ENCODE measurements at places on chromosomes 1 and 21.

DNA sequence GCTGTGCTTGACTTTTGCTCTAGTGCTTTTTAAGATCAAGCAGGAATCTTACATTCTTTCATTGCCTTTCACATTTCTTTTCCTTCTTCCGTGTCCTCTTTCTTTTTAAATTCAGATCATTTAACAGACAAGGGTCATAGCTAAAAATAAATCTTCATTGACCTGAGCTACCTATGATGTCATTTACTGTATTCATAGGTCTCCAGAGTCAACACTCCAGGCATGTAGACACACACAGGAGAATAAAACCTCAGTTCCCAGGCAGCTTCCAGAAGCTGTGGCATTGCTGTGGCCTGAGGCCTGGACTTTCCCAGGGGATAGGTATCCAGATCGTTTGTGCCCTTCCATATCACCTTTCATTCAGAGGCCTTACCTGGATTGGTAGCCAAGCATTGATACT is 38.5 kb upstream of the ENAH start:
- DNase-seq, result no peak

GRCh38 chr1:101135526-101135925 is 101.3 kb upstream of the S1PR1 start:
- no peak for DNase-seq

- no peak for DNase-seq
Observed at GRCh38 chr1:14255711-14256110, 342.8 kb upstream of the KAZN start.

DNA sequence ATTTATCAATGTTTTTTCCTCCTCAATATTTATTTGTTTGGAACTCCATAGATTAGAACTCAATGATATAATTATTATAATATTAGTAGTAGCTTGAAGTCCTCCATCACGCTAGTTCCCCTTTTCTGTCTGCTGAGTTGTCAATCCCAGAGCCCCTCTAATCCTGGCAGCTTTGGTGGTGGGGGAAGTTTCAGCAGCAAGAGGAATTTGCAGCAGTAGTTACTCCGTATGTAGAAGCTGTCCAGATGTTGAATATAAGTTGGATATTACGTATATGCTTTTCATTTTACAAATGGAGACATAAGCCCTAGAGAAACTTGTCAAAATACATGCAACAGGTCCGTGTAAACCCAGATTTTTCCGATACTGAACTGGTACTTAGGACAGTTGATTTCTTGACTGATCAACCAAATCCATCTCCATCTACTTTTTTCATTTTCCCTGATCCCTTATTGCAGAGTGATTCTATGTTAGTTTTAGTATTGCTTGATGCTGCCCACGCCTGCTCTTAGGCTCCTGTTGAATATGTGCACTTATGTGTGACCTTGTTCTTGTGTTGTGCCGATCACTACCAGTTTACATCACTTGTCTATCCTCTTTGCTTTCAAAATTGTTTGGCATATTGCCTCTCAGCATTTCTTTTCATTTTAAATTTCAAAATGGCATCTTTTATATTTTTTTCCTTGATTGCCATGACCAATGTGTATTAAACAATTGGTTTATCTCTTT is 28.1 kb downstream of the SMAP2 start:
- no peak for DNase-seq

DNA sequence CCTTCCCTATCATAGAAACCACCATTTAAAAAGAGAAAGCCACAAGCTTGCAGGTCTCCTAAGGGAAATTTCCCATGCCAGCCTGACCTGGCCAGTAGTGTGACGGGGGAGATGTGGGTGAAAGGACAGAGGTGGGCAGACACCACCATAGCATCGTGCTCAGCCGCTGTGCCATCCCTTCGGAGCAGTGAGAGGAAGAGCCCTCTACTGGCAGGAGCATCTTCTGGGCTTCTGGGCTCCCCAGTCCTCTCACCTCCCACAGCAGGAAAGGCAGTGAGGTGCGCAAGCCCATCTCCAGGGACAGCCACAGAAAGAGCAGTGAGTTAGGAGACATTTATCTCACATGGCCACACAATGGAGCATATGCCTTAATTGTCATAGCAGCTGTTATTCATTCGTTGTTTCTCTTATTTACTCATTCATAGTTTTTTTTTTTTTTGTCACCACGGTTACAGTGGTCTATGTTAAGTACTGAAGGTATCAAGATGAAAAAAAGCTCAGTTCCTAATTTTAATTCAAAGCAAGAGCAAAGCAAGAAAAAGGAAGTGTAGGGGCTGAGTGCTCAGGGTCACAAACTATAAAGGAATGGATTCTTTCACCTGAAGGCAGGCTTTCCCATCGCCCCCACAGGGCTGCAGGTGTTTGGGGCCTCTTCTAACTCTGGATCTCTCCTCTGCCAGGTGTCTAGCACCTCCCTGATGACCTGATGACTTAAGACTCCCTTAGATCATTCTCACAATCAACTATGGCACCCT is 48.8 kb upstream of the CAMK1G start:
- no peak for DNase-seq

GRCh38 chr1:101183388-101183699 is 53.5 kb upstream of the S1PR1 start:
- no peak for DNase-seq

DNA sequence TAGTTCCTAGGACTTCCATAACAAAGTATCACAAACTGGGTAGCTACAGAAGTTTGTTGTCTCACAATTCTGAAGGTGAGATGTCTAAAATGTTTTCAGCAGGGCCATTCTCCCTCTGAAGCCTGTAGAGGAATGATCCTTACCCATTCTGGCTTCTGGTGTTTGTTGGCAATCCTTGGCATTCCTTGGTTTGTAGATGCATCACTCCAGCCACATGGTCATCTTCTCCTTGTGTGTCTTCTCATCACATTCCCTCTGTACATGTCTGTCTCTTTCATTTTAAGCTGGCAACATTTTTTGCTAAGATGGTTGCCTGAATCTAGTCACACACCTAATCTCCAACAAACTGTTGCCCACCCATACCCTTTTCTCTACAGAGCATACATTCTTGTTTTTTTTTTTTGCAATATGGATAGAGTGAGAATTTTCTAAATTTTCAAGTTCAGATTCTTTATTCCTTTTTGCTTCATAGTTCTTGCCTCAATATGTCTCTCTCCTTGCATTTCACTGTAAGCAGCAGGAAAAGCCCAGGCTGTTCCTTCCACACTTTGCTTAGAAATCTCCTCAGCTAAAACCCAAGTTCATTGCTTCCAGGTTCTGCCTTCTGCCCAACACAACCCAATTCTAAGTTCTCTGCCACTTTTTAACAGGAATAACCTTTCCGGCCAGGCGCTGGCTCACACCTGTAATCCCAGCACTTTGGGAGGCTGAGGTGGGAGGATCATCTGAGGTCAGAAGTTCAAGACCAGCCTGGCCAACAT is 18.3 kb downstream of the ZBED6 start:
- DNase-seq, result no peak

GRCh38 chr1:74357150-74357549 is 122.0 kb downstream of the TNNI3K start:
- no peak for DNase-seq

DNA sequence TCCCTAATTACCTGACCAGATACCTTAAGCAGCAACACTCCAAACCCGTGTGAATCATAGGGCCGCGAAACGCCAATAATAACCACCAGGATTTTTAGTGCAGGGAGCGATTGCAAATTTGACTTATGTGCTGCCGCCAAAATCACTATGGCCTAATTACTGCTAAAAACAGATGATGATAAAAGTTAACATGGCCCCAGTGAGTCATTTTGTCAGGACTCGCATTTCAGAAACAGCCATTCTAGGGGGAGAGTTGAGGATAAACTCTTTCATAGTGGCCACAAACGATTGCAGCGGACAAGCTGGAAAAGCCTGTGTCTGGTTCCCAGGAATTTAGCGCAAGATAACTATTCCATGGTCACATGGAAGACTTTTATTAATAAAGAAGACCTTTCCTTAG is 103.4 kb downstream of the HLX start:
- DNase-seq, result no peak

DNA sequence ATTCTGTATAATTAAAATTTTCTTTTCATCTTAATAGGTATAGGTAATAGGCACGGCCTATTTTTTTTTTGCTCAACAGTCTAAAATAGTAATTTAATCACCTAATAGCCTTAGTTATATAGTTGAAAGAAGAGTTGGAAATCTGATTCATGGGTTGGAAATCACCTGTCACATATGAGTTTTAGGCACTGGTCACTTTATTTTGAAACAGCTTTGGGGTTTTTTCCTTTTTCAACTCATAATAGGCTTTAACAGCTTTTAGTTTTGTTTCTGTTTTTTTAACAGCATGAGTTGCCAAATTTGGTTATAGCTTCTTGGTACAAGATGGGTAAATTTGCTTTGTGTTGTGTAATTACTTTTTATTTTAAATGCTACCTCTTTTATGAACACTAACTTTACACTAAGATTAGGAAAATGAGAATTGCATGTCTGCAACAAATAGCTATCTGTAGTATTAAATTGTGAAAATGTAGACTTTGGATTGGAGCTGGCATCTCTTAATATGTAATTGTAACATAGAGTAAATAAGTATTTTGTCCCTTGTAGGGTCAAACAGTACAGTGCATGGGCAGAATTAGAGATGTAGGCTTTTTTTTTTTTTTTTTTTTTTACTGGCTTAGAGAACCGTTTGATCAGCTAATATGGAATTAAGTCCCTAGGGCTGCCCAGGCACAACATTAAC is 109.8 kb downstream of the OSBPL9 start:
- no peak for DNase-seq

DNA sequence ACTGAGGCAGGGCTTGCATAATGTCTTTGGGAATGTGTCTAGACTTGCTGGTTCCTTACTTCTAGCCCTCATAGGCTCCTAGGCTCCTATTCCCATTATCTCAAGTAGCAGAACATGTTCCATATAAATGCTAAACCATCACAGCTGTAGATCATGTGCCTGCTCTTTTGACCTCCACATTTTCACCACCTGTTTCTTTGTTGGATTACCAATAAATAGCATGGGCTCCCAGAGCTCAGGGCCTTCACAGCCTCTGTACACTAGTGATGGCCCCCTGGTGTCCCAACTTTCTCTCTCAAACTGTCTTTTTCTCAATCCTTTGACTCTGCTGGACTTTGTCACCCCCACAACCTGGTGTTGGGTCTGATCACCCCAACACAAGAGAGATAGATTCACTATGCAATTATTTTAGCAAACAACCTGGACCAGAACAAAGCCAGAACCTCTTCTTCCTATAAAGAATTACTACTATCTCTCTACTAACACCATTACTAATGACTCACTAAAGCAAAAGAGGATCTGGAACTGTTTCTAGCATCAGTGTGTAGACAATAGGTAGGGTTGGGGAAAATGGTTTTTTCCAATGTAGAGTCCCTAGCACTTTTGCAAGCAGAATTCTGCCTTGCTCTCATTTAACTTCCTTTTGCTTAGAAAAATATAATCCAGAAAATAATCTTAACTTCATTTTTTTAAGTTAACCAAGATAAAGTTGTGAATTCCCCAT is 51.7 kb downstream of the WLS start:
- no peak for DNase-seq

- DNase-seq, result peak; percentile 64
Observed at GRCh38 chr1:35220976-35221375, 28.0 kb upstream of the SFPQ start.

- no peak for DNase-seq
Observed at GRCh38 chr1:77089756-77090155, 129.5 kb downstream of the PIGK start.

GRCh38 chr1:19804831-19805251 is 5.1 kb upstream of the TMCO4 start:
- DNase-seq, result no peak

GRCh38 chr1:11991969-11992676 is 11.9 kb downstream of the MFN2 start:
- no peak for DNase-seq

- no peak for DNase-seq
Observed at GRCh38 chr1:199264283-199264682, 625.4 kb downstream of the PTPRC start.

- no peak for DNase-seq
Observed at GRCh38 chr1:200075938-200076546, 48.5 kb downstream of the NR5A2 start.

DNA sequence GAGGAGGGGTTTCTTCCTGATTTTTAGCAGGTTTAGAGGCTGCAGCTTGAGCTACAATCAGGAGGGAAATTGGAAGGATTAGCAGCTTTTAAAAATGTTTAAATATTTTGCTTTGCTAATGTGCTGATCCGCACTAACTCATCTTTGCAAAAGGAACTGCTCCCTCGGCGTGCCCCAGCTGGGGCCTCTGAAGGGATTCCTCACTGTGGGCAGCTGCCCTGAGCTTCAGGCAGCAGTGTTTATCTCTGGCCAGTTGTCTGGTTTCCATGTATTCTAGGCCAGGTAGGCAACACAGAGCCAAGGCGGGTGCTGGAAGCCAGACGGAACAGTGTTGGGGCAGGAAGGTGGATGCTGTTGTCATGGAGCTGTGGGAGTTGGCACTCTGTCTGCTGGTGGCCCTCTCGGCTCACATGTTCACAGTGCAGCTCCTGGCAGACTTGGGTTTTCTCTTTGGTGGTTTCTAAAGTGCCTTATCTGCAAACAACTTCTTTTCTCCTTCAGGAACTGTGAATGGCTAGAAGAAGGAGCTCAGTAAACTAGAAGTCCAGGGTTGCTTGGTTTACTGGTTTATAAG is 18.9 kb downstream of the NECAP2 start:
- DNase-seq, result no peak

DNA sequence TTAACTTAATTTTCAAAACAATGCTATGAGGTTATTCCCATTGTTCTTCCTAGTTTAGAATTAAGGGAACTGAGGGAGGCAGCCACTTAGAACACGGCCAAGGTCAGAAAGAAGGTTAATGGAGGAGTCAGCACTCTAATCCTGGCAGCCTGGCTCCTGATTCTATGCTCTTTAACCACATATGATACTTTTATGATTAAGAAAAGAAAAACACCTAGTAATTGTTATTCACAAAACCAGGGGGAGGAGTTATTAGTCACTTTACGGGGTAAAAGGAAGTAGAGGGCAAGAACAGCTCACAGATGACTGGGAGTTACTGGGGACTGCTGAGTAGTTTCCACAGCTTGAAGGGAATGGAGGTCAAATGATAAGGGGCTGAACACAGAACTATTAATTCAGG is 38.6 kb downstream of the GADD45A start:
- peak; percentile 26 for DNase-seq

DNA sequence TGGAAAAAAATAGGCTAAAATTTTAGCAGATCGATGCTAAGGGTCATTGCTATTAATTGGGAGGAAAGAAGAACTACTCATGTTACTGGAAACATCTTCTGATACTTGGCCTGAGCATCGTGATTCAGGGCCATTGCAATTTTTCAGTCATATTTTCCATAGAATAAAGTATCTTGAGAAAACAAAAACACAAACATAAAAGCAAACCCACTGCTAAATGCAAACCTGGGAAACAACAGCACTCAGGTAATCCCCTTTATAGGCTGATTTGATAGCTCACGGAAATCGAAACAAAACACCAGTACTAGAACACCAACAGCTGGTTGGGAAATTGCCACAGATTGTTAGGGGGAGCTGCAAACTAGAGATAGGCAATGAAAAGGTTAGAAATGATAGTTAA is 172.9 kb upstream of the ESRRG start:
- DNase-seq, result no peak

GRCh38 chr1:116265931-116266863 is 106.8 kb upstream of the ATP1A1 start:
- no peak for DNase-seq
